ENCODE measurements at places on chromosomes 12 and 14.

GRCh38 chr12:92244036-92244435 lies 98.4 kb upstream of the BTG1 start:
- DNase-seq: no peak

- no peak for DNase-seq
Measured at GRCh38 chr12:115149685-115150378, 465.9 kb upstream of the TBX3 start.

GRCh38 chr12:25935355-25936144 lies 22.9 kb upstream of the RASSF8 start:
- DNase-seq: no peak

- DNase-seq: no peak
Measured at GRCh38 chr14:27995691-27996090, 770.9 kb upstream of the FOXG1 start.

- DNase-seq: no peak
Measured at GRCh38 chr12:124396544-124397398, 101.9 kb downstream of the RFLNA start.

DNA sequence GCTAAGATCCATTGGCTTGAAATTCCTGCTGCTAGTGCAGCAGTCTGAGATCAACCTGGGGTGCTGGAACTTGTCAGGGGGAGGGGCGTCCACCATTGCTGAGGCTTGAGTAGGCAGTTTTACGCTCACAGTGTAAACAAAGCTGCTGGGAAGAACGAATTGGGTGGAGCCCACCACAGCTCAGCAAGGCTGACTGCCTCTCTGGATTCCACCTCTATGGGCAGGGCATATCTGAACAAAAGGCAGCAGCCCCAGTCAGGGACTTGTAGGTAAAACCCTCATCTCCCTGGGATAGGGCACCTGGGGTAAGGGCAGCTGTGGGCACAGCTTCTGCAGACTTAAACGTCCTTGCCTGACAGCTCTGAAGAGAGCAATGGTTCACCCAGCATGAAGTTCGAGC lies 191.7 kb downstream of the ALG10B start:
- no peak for DNase-seq

DNA sequence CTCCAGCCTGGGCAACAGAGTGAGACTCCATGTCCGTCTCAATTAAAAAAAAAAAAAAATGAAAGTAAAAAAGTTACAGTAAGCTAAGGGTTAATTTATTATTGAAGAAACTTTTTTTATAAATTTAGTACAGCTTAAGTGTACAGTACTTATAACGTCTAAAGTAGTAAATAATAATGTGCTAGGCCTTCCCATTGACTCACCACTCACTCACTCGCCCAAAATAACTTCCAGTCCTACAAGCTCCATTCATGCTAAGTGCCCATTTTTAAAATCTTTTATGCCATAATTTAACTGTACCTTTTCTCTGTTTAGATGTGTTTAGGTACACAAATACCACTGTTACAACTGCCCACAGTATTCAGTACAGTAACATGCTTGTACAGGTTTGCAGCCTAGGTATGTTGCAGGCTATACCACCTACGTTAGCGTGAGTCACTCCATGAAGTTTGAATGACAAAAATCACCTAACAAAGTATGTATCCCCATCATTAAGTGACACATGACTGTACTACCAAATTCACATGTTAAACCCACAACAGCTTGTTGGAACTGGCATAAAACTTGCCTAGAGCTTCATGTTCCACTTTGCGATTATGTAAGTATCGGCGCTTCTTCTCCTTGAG lies 10.7 kb downstream of the KANSL2 start:
- DNase-seq: no peak

DNA sequence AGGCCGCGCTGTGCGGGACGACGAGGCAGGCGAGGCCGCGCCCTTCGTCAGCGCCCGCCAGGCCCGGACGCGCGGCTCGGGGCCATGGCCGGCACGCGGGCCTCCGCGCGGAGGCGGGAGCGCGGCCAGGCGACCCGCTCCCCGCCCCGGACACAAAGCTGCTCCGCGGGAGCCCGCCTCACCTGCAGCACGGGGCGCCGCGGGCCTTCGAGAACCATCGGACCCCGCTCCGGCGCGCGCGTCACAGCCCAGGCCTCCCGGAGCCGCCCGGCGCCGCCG lies 342 bp downstream of the DICER1 start:
- no peak for DNase-seq

DNA sequence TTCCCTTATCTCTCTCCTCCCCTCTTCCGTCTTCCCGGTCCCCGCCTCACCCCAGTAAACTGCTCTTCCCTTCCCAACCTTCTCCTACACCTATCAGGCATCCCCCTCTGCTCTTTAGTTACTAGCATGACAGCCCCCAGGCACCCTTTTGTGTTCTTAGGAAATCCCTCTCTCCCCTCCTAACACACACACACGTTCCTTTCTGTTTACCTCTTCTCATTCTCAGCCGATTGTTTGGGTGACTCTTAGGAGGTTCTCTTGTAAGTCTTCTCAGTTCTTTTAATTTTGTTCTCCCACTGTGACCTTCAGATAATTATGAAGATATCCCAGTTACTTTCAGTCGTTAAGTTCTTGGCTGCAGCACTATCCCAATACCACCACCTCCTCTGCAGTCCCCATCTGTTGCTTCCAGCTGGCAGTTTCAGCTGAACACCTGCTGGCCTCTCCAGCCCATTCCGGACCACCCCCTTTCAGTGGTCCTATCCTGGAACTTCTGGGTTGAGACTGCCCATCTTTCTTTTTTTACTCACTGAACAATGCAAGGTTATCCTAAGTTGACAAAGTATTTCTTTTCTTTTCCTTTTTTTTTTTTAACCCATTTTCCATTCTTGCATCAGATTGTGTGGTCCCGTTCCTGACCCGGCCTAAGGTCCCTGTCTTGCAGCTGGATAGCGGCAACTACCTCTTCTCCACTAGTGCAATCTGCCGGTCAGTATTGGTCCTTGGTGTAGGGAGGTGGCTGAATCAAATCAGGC lies 711 bp downstream of the MARS1 start:
- DNase-seq: no peak

DNA sequence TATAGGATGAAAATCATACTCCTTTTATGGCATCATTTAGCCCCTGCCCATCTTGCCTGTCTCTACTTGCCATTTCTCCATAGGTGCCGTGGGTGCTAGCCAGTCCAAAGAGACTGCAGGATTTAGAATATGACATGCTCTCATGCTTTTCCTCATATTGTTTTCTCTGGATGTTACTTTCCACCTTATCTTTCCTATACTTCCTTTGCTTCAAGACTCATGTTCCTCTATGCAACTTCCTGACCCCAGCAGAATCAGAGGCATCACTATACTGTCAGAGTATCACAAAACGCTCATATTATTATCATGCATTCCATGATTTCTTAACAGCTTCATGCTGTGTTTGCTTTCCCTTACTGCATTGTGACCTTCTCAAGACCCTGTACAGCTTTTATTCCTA lies 220.8 kb upstream of the ABCD2 start:
- DNase-seq: no peak

DNA sequence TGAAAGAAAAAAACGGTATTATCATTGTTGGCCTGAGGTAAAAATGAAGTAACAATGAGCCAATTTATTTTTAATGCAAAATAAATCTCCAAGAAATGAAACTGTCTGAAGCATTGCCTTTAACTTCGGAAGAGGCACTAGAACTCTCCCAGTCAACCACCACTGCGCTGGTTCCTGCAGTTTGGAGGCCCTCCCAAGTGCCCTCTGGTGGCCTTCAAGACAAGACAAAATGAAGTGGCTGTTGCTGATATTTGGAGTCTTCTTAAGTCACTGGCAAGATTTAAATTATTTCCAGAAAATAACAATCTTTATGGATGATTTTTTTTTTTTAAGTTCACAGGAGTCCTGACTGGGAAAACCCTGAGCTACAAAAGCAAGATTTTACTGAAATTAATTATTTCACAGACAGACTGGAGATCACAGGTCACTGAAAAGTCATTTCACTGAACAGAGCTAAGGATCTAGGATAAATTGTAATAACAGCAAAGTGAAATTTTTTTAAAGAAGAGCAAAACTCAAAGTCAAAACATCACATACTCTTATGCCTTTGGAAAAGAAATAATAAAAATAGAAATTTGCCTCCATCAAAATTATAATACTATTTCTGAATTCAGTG lies 58.2 kb downstream of the DICER1 start:
- DNase-seq: peak; percentile 14

- DNase-seq: no peak
Measured at GRCh38 chr12:68612202-68612601, 1.5 kb downstream of the RAP1B start.

- DNase-seq: no peak
Measured at GRCh38 chr12:62656591-62657362, 190.2 kb downstream of the MON2 start.

DNA sequence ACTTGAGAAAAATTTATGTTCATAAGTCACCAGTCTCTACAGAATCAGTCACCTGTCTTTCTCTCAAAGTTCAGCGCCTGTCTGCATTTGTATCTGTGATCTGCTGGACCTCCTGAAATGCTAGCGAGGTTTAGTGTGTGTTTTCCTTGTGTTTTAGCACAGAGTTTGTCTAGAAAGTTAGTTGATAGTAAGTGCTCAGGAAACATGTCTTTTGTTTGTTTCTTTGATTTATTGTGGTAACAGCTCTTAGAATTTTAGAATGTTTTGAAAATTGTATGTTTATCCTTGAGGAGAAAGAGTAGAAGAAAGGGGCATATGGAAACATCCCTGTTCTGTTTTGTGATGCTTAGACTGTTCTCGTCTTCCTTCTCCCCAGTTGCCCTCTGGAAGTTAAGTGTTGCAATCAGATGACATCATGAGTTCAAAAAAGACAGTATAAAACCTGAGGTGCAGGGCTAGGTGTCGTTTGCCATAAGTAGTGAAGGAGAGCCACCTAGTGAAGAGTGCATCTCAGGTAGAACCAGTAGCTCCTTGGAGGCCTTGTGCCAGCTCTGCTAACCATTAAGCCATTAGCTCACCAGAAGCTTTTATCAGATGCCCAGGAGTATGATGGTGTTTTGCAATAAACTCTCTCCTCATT lies 44.8 kb downstream of the FBXW8 start:
- no peak for DNase-seq

- no peak for DNase-seq
Measured at GRCh38 chr12:103802586-103802886, 38.5 kb downstream of the NT5DC3 start.

DNA sequence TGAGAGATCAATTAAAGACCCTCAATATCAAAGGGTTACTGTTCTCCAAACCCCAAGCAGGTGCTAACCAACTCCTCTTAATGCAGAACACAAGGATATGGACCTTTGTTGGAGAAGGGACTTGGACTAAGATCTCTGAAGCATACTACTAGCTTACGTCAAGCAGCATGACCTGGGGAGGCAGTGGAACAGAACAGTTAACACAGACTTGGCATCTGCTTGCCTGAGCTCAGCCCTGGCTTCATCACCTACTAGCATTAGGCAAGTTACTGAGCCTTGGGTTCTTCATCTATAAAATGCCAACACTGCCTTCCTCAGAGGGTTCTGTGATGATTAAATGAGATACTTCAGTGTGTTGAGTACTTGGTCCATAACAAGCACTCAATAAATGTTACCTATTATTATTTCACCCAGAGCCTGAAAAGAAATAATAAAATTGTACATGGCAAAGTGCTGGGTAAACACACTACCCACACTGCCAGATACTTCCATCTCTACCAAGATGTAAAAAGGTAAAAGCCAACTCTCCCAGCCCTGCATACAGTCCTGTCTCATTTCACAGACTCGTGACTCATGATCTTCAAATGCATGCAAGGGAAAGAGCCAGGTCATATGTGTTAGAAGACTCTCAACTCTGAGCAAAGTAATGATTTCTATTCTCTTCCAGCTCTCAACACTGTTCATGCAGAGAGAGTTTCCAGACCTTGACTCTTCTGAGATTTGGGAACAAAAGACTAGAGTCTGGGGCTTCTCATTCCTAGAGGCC lies 39.7 kb downstream of the FMNL3 start:
- no peak for DNase-seq

GRCh38 chr12:132478845-132479244 lies 11.1 kb upstream of the FBRSL1 start:
- no peak for DNase-seq

GRCh38 chr14:39665075-39665475 lies 232.8 kb upstream of the FBXO33 start:
- DNase-seq: no peak

- no peak for DNase-seq
Measured at GRCh38 chr12:118344829-118345228, 27.9 kb downstream of the TAOK3 start.

- no peak for DNase-seq
Measured at GRCh38 chr12:116202940-116203339, 74.6 kb downstream of the MED13L start.

- DNase-seq: no peak
Measured at GRCh38 chr12:96368233-96368632, 32.0 kb downstream of the CDK17 start.

DNA sequence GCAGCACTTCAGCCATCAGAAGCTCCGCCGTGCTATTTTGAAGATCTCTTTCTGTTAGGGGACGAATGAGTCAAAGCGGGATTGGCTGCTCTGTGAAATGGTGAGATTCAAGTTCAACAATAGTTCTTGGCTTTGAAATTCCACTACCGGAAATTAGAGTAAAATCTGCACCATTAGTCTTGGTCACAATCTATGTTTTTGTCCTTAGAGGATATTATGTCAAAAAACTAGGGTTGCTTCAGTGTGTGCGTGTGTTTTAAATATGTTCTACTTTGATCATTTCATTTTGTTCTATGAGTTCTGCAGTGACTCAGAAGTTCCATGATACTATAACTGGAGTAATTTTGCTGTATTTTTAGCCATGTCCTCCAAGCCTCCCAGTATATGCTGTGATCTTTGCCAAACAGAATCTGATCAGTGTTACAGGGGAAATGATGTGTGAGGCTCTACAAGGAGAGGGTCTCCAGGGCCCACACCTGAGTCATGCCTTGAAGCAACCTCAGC lies 22.6 kb downstream of the GPHB5 start:
- DNase-seq: no peak

GRCh38 chr14:86530457-86530856 lies 1000.5 kb downstream of the FLRT2 start:
- no peak for DNase-seq

- no peak for DNase-seq
Measured at GRCh38 chr12:47868041-47868440, 36.8 kb downstream of the VDR start.

GRCh38 chr14:88323523-88324199 lies 592 bp upstream of the KCNK10 start:
- DNase-seq: no peak

GRCh38 chr12:109385339-109386058 lies 37.8 kb downstream of the MYO1H start:
- peak; percentile 43 for DNase-seq

DNA sequence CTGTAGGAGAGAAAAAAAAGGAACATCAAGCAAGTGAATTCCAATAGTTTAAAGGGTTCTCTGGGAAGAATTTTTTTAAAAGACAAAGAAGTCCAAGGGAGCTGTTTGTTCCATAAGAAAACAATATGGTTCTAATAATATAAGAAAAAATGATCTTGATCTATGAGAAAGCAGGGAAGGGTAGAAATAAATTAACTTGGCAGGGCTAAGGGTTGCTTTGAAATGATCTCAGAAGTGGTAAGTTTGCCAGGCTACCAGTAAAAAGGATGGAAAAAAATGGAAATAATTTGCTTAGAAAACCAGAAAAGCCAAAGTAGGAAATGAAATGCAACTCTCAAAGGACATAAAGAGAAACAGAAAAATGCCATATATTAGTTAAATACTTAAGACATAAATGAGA lies 41.7 kb upstream of the EMP1 start:
- DNase-seq: no peak

GRCh38 chr14:45658226-45658916 lies 405.4 kb upstream of the MIS18BP1 start:
- DNase-seq: no peak

GRCh38 chr12:30573145-30573544 lies 122.5 kb downstream of the IPO8 start:
- no peak for DNase-seq

- no peak for DNase-seq
Measured at GRCh38 chr14:74804219-74804825, 41.2 kb downstream of the YLPM1 start.

All from left renal pelvis (tissue), 4 donors.